ENCODE measurements at places on chromosomes 1 and 21.

- DNase-seq = no peak
These were observed 38.3 kb downstream of the CAMSAP2 start for GRCh38 chr1:200776949-200777348.

DNA sequence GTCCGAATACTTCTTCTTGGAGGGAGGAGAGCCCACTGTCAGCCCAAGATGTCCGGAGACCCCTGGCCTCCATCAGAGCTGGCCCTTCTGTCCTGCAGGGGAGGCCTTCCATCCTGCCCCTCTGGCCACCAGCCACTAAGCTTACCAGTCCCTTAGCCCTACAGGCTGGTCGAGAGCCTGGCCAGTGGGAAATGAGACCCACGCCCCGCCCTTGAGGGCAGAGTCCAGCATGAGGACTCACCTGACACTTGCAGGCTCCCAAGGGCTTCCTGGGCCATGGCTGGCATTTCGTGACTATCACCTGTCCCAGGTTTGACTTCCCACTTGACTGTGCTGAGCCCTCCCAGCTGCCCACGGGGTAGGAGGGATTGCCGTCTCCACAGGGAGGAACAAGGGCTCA, 361.8 kb upstream of the VAMP3 start:
- DNase-seq = no peak

- peak; percentile 57 for DNase-seq
These were observed 10.7 kb downstream of the CLCNKA start for GRCh38 chr1:16032388-16033102.

DNA sequence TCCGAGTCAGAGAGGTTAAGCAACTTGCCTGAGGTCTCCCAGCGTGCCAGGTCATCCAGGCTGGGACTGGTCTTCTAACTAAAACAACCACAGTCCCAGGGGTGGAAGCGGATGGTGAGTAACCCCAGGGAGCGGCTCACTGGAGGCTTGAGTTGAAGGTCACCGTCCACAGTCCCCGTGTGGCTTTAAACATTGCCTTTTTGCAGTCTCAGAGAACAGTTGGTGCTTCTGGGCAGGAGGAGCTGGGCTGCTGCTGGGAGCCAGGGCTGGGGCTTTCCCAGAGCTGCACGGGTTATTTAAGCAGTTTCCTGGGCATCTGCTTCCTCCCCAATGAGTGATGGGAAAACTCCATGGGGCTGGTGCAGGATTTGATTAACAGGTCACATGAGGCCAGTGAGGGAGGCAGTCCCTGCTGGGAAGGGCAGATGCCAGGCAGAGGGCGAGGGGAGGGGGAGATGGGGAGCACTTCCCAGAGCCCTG, 12.3 kb downstream of the ARHGEF10L start:
- no peak for DNase-seq

DNA sequence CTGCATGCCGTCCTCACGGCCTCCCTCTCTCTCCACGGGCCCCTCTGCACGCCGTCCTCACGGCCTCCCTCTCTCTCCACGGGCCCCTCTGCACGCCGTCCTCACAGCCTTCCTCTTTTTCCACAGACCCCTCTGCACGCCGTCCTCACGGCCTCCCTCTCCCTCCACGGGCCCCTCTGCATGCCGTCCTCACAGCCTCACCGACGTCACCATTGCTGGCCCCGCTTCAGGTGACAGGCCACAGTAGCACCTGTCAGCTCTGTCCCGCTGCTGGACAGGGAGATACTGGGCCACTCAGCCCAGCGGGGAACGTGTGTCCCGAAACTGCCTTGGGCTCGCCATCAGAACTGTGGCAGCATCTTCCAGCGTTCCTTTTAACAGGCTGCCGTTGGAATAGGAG, 82.8 kb upstream of the COL6A1 start:
- no peak for DNase-seq

- DNase-seq = peak; percentile 76
These were observed 66.3 kb upstream of the PPP2R5A start for GRCh38 chr1:212218911-212219310.

- DNase-seq = no peak
These were observed 24.2 kb upstream of the PHTF1 start for GRCh38 chr1:113783254-113784103.

GRCh38 chr21:46307625-46308024, 16.0 kb downstream of the C21orf58 start:
- no peak for DNase-seq

DNA sequence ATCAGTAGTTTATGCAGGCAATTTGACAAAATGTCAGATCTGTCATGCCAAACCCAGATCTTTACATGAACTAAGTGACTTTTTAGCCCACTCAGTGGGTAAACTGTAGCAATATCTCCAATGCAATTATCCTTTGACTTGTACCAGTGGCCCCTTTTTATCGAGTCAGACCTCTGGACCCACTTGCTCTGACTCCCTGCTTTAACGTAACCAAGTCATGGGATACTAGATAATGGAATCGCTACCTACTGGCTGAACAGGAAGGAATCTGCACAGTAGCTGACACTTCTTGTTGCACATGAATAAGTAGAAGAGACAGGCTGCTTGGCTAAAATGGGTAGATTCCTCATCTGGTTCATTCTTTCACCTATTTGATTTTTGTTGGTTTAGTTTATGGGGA, 128.4 kb upstream of the LYPLAL1 start:
- DNase-seq = no peak

- DNase-seq = no peak
These were observed 46.8 kb upstream of the BARHL2 start for GRCh38 chr1:90763930-90764329.

- no peak for DNase-seq
These were observed 64.3 kb upstream of the LRRC8B start for GRCh38 chr1:89460325-89460724.

DNA sequence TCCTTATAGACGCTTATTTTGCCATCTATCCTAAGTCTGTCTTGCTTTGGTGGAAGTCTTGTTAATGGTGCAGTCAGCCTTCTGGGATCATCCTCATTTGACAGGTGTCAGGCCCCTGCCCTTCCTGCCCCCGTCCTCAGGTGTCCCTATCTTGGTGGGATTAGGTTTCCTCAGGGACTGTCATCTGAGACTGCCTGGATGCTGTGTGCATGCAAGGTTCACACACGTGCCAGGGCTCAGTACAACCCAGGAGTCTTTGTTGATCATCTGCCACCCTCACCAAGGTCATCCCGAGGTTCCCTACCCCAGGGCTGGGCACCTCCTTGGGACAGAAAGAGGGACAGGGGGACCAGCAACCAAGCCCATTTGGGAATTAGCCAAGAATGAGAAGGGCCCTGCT, 18.0 kb downstream of the PADI2 start:
- DNase-seq = no peak

DNA sequence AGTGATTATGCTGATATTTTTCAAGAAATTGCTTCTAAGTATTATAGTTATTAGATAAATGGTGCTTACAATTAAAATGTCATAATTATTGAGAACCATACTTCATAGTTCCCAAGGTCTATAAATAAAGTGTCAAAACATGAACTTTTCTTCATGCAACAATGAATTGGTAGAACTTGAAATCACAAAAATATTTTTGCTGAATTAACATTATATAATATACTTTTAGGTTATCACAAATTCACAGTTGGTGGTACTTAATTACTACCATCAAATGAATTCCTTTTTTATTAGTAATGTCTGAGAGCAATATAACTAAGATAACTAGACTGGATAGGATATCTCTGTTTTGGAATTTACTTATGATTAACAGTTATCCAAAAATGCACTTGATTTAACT, 4.7 kb downstream of the DNM3 start:
- DNase-seq = no peak

- DNase-seq = no peak
These were observed 120.1 kb downstream of the USP25 start for GRCh38 chr21:15849927-15850326.

- DNase-seq = peak; percentile 25
These were observed 335.0 kb upstream of the GREM2 start for GRCh38 chr1:240946926-240947325.

- no peak for DNase-seq
These were observed 185.5 kb upstream of the ZC3H12A start for GRCh38 chr1:37288900-37289299.

- peak; percentile 89 for DNase-seq
These were observed at the start of gene PTP4A2 for GRCh38 chr1:31938184-31938975. Gene PTP4A2 (minus strand): TSS chr1:31938368. CDS start chr1:31919065, 19,303 bp downstream.

GRCh38 chr1:208247696-208248095, 3.5 kb upstream of the PLXNA2 start:
- DNase-seq = no peak

DNA sequence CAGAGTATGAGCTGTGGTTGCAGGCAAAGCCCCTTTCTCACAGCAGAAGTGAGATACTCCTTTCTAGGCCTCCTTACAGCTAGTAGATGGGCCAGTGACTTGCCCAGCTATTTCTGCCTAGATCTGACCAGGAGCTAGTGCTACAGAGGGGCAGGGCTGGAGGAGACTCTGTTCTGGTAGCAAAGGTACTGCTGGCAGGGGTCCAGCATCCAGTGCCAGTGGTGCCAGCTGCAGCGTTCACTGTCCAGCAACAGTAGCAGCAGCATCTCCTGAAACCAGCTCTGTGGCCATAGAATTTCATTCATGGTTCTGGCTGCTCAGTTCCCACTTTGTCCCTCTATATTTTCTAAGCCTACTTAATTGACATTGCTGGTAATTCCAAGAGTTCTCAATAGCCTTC, 62.5 kb upstream of the CNN3 start:
- no peak for DNase-seq

- DNase-seq = no peak
These were observed 501 bp downstream of the FBXO6 start for GRCh38 chr1:11664336-11665065.

GRCh38 chr21:25331286-25331685, 276.0 kb downstream of the MRPL39 start:
- DNase-seq = no peak

DNA sequence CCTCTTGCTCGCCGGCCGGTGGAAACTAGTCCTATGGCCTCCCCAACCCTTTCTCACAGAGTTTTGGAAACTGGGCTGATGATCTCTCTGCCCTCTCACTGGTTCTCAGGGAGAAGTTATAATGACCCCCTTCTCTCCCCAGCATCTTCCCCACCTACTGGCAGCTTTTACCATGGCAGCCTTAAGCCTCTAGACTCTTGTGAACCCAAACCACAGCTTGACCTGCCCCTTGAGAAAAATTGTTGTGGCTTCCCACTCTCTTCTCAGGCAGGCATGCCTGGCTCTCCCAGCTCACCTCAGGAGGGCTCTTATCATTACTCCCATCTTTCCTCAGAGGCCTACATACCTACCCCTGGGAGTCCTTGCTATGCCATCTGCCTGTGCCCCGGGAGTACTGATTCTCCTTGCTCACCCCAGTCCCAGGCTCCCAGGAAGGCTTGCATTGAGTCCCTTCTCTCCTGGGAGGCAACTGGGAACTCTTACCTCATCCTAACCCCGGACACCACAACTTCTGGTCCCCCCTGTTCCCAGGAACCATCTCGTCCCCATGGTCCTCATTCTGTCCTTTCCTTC, 1.6 kb downstream of the NSUN4 start:
- no peak for DNase-seq

GRCh38 chr21:43338951-43339350, 88.0 kb downstream of the SIK1 start:
- DNase-seq = no peak

GRCh38 chr1:247400685-247401084, 15.3 kb upstream of the NLRP3 start:
- no peak for DNase-seq

- peak; percentile 17 for DNase-seq
These were observed 62.1 kb upstream of the CD55 start for GRCh38 chr1:207259391-207259790.

DNA sequence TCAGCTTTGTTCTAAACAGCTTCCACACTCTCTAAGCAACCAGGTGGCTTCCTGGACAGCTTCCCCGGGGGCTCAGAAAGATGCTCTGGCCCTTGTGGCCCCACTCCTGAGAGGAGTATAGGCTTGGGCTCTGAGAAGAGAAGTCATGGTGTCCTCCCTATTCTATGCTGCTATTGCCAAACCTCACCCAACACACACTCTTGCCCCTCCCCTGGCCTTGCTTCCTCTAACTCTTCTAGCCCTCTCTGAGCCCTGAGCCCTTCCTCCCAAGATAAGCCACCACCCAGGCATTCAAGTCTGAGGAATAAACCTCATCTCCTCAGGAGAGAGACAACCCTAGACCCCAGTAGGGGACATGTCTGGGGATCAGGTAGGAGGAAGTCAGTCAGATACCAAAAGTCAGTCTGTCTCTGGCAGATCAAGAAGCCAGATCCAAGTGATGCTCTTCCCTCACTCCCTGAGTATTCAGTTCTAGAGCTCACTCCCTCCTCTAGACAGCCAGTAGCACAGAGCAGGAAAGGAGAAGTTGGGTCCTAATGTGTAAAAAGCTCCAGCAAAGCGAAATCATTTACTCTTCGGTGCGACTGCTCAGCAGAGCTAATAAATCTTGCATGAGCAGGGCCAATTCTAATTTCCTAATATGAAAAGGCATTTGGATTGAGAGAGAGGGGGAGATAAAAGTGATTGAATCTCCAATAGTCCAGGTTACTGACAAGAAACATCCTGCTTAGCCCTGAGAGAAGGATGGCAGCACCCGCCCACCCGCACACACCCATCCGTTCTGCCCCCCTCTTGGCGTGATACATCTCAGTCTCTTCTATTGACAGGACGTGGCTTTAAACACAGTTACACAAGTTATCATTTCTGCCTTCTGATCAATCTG, 50.5 kb downstream of the DMAP1 start:
- no peak for DNase-seq

DNA sequence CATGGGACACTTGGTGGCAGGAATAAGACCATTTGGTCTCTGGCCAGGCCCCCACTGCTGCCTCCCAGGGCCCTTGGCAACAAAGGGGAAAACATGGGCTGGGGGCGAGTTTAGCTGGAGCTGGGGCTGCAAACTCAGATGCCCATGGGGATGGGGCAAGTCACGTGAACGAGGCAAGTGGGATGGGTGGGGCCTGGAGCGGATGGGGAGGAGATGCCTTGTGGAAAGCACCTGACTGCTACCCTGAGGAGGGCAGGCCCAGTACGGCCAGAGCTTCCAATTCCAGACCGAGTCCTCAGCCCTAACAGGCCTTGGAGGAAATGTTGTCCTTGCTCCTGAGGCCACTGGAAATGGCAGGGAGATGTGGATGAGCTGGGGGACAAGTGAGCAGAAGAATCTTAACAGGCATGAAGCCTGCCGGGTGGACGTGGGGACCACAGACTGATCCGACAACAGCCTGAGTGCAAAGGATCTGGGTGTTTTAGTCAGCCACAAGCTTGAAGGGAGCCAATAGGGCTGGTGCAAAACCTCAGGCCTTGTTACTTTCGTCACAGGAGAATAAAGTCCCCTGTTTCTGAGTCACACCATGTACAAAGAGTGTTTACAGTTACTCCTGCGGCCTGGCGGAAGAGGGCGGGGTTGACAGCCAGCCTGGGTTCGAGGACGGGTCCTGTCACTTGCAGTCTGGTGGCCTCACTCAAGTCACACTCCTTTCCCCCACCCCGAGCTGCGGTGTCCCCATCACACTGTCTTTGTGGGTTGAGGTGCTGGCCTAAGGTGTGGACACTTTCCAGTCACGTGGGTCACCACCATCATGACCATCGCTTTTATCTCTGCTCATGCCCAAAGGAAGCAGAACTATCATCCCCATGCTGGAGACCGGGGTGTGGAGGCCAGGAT, 19.1 kb downstream of the RUNX3 start:
- DNase-seq = no peak

GRCh38 chr1:206048582-206048981, 4.4 kb upstream of the RHEX start:
- no peak for DNase-seq

Measured in GM04504 (cell line).